T-helper 17 cell (primary cell): ENCODE measurements at places on chromosomes 2 and 18.

- DNase-seq = no peak
Measured at GRCh38 chr2:45004562-45005191, 4.6 kb downstream of the SIX2 start.

DNA sequence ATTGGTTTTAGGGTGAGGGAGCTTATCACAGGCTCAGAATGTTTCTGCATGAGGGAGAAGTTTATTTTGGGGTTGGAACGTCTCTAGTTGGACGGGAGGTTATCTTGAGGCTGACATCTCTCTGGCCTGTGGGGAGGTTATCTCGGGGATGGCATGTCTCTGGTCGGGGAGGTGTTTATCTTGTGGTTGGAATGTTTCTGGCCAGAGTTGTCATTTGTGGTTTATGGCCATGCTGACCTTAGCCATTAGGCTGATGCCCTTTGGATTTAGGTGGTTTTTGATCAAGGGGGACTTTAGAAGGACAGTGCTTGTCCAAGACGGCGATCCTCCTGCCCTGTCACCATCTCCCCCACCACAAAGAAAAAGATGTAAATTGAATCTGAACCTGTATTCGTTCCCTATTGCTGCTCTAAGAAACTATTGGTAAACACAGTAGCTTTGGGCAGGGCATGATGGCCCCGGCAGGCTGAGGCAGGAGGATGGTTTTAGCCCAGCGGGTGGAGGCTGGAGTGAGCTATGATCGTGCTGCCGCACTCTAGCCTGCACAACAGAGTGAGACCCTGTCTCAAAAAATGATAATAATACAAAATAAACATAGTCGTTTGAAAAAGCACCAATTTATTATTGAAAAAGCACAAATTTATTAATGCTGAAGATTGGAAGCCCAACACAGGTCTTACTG, 17.8 kb upstream of the MPPE1 start:
- no peak for DNase-seq

- no peak for DNase-seq
Measured at GRCh38 chr2:190576573-190576972, 42.1 kb upstream of the NEMP2 start.

DNA sequence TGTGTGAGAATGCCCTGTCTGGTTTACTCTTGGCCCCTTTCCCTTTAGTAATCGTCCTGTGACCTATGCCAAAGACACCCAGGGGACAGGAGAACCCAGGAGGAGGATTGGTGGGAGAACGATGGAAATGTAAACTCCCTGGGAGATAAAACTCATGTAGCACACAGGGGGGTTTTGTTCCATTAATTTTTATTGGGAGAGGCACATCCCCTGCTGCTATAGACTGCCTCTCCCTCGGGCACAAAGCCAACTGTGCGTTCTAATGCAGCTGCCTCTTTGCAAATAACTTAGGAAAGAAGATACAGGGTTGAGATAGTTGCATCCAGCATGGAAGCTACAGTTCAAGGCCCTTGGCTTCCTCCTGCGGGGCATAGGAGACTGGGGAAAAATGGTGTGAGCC, 489.6 kb downstream of the SLC4A3 start:
- no peak for DNase-seq

DNA sequence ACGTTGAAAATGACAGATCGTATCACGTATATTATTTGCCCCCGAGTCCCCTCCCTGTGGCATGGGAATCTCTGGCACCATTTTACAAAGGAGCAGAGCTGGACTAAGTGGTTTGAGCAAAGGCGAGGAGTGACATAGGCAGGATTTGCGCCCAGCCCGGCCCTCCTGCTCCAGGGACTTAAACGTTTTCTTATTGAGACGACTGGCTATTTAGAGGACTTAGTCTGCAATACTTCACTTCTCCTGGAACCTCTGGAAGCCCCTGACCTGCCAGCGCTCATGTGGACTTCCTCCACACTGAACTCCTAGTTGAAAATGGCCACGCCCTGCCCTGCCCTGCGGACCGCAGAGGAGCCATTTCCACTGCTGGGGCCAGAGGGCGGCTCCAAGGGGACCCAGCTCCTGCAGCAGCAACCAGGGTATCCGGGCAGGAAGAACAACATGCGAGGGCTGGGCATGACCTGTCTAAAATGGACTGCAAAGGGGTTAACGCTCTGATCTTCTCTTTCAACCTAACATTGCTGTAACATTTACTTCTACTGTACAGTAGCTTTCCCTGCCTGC, 690.7 kb downstream of the LRP1B start:
- no peak for DNase-seq

GRCh38 chr2:98026292-98026691, 30.5 kb upstream of the TMEM131 start:
- no peak for DNase-seq
